AG10803 (cell line): ENCODE measurements at places on chromosomes 3 and 15.

DNA sequence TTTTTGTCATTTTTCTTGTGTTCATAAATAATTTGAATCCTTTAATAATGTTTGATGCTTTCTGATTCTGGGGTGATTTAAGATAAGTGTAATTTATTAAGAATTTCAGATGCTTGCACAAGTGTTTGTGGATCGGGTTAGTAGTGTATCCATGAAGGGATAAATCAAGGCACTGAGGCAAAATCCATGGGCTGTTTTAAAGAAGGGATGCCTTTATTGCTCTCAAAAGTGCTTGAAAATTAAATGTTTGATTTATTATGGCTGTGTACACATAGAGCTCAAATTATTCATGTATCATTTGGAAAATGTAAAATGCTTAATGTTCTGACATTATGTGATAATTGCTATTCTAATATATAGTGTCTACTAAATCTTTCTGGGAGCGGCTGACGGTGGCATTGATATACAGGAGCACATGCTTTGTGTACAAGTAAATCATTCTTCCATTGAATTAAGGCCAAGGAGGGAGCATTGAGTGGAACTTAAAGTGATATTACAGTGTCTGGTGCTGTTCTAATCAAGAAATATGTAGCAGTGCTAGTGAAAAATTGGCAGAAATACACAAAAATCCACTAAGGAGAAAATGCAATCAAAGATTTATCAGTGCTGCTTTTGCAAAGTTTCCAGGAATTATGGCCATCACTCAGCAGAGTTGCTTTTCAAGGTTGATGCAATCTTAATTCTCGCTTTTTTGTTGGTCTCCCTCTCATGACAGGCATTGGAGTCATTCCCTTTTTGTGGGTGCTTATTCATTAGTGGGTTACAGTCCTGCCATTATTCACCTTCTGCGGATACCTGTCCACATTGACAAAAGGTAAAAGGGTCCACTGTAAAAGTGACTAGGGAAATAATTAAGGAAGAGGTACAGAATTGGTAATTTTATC is 181.6 kb downstream of the MFSD1 start:
- DNase-seq = no peak

DNA sequence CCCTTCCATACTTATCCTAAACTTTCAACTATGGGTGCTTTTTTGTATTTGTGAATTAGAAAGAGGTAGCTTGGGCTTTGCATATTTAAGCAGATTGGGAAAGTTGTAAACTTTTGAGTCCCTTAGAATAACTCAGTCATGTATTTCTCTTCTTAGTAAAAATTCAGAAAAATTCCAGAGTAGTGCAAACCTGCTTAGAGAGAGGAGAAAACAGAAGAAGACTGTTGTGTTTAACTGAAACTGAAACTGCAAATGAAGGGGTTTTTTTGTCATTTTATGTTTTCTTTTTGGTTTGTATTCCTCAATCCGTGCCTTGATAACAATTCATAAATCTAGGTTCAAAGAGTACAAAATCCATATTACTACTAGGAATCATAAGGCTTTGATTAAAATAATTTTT is 31.3 kb downstream of the CD200 start:
- DNase-seq = no peak

DNA sequence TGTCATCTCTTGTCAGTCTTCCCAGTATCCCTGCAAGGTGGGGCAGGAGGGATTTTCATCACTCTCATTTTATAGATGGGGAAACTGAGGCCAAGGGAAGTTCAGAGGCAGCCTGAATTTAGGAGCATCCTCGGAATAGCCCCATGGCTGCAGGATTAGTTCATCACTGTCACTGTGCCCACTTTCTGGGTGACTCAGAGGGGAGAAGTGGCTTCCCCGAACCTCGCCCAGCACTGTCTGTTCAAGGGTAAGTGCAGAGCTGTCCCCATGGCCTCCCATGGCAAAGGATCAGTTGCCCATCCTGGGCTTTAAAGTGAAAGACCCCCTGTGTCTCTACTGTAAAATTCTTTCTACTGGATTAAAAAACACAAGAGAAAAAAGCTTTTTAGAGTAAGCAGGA is 60.0 kb upstream of the SEC13 start:
- peak; percentile 35 for DNase-seq

DNA sequence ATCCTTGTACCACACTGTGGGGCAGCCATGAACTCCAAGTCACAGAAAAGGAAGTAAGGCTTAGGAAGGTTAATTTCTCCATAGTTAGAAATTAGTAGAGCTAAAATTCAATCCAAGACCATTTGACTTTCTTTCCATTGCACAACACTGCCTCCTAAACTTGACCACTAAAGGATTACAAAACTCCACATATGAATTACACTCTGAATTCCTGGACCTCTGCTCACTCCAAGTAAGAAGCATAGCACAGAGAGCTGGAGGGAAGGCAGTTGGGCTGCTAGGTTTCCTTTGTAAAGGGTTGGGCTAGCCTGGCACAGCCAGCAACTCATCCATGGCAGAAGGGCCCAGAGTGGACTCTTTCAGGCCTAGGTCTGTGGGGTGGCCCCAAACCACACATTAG is 134.4 kb downstream of the MYLK start:
- peak; percentile 99 for DNase-seq

DNA sequence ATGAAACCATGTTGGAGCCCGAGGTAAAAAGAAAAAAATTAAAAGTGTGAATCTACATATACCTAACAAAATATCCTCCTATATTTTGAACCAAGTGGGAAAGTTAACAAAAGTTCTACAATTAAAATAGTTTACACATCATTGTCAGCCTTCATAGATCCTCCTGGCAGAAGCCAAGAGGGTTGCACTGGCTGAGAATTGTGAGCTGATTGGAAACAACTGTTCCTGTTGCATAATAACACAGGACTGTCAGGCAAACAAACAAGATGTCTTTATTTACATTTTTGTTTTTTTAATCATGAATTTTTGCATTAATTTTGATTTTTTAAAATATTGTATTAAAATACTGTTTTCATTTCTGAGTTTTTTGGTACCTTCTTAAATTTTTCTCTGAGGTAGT is 215.2 kb upstream of the MME start:
- DNase-seq = peak; percentile 78

DNA sequence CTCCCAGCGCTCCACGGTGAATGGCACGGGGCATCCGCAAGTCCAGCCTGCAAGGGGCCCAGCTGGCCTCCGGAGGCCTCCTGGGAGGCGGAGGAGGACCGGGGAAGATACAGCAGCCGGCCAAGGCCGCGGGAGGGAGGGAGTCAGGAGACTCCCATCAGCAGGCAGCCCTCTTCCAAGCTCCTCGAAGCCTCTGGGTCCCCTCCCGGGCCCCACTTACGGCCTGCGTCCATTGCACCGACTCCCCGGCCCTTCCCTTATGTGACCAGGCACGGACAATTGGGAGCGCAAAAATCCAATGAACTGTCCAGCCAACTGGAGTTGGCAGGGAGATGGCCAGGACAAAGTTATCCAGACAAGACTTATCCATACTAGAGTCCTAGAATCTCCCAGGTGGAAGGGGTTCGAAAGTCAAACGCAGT is 668 bp downstream of the MFGE8 start:
- DNase-seq = no peak

- DNase-seq = no peak
Measured at GRCh38 chr15:85365980-85366379, 14.4 kb upstream of the AKAP13 start.

DNA sequence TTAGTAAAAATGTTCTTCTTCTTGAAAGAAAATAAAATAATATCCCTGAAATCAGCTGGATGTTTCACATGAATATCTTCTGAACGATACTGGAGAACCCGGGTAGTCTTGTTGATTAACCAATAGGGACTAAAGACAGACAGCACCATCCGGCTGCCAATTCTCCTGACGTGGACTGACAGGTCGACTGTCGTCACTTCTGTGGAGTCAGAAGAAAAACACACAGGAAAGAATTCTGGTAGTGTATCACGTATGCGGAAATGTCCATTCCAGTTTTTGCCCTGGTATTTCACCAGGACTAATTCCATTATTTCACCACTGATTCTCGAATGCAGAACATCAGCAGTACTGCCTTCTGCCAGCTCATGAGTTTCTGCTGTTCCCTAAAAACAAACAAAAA is 144.6 kb downstream of the VPS13C start:
- peak; percentile 67 for DNase-seq

- DNase-seq = peak; percentile 98
Measured at GRCh38 chr3:16066975-16067374, 107.5 kb upstream of the GALNT15 start.

- no peak for DNase-seq
Measured at GRCh38 chr3:183330881-183331280, 77.8 kb downstream of the B3GNT5 start.

- DNase-seq = peak; percentile 68
Measured at GRCh38 chr15:98866511-98866910, 141.1 kb downstream of the PGPEP1L start.

DNA sequence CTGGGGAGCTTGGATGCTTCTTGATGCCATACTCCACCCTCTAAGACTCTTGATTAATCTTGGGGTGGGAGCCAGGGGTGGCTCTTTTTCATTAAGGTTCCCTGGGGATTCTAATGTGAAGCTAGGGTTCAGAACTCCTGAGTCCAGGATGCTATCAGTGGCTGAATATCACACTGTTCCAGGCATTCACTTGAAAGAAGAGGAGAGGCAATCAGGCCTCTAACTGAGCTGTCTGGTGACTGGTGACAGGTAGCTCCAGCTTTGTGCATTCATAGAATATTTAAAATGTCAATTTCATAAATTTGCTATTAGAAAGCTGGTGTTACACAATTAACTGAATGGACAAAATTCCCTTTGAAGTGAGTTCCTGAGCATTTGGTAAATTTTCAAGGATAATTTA is 139.0 kb downstream of the CHDH start:
- no peak for DNase-seq

- no peak for DNase-seq
Measured at GRCh38 chr3:27458929-27459328, 25.3 kb downstream of the SLC4A7 start.

DNA sequence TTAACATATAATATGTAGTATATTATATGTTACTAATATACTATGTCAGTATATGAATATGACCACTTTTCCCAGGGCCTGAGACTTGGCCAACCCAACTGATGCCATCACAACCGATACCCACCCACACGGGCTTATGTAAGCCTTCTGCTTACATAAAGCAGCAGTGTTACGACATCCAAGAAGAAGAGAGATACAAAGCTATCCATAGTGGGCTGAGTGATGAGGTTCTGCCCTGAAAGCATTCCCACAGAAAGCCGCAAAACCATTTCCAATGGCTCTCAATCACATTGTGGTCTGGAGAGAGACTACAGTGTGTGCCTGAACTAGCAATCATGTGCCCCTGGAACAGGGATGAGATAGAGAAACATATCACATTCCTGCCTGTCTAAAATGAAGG is 177.9 kb downstream of the PLOD2 start:
- DNase-seq = peak; percentile 36

- DNase-seq = no peak
Measured at GRCh38 chr3:71208211-71209095, 375.1 kb downstream of the FOXP1 start.

GRCh38 chr15:97177151-97177577 is 783.3 kb upstream of the ARRDC4 start:
- no peak for DNase-seq

DNA sequence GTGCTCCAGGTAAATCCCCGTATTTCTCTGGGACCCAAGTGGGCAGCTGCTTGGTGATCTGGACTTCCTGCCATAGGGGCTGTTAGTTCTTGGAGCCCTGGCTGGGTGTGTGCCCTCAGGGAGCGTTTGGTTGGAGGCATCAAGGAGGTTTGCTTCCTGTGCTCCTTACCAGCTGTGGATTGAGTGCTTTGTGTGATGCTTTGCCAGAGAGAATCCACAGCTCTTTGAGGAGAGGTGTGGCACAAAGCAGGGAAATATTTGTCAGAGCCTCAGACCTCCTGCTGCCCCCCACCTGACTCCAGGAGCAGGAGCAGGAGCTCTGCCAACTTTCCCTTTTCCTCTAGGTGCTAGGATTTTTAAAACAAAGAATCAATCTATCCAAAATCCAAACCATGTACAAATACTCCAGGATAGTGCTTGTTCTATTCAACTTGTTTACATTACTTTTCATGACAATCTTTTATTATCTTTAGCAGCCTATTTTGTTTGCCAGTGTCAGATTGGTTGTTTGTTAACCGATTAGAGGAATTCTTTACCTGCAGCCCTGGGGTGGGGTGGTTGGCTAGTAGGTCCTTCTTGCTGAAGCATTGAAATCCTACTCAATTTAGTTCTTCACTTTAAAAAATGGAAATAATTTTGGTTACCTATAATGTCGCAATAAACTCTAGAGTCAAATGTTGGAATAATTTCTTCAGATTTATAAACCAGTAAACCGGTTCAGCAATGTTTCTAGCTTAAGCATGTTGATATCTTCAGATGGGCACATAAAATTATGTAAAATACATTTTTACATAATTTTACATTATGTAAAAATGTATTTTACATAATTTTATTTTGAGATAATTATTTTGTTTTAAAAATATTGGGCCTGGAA is 2.5 kb downstream of the CTDSPL start:
- no peak for DNase-seq

DNA sequence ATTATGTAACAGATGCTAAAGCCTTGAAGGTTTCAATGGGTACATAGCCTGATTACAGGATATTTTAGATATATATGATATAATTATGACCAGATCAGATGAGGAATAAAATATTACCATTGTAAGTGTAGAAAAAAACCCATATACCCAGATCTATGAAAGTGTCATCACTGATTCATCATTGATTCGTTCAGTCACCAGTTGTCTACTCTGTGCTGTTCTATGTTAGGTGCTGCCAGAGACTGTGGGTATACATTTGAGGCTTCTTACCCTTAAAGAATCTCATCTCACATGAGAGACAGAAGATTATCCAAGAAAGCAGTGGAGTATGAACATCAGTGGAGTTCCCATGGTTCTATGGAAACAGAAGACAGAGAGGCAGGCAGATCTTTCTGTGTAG is 92.2 kb downstream of the MBNL1 start:
- no peak for DNase-seq

DNA sequence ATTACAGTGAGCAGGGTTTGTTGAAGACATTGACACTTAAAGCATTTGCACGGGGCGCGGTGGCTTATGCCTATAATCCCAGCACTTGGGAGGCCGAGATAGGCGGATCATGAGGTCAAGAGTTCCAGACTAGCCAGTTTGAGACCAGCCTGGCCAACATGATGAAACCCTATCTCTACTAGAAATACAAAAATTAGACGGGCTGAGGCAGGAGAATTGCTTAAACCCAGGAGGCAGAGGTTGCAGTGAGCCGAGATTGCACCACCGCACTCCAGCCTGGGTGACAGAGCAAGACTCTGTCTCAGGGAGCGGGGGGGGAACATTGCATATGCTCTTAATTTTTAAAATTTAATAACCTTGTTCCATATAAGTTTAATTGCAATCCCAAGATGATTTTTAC is 11.9 kb downstream of the STT3B start:
- peak; percentile 43 for DNase-seq

- no peak for DNase-seq
Measured at GRCh38 chr3:105214590-105214989, 152.1 kb upstream of the ALCAM start.

- DNase-seq = no peak
Measured at GRCh38 chr3:66177026-66177425, 43.8 kb upstream of the SLC25A26 start.

GRCh38 chr15:83984601-83985000 is 251.0 kb upstream of the GOLGA6L4 start:
- no peak for DNase-seq

- DNase-seq = peak; percentile 12
Measured at GRCh38 chr15:38487378-38487777, 33.5 kb downstream of the FAM98B start.
